ENCODE measurements at places on chromosomes 11 and 22. TPM values are rescaled to one million over a fixed set of nuclear protein-coding genes. Genes with fewer than 3 reads are reported as not detected.

DNA sequence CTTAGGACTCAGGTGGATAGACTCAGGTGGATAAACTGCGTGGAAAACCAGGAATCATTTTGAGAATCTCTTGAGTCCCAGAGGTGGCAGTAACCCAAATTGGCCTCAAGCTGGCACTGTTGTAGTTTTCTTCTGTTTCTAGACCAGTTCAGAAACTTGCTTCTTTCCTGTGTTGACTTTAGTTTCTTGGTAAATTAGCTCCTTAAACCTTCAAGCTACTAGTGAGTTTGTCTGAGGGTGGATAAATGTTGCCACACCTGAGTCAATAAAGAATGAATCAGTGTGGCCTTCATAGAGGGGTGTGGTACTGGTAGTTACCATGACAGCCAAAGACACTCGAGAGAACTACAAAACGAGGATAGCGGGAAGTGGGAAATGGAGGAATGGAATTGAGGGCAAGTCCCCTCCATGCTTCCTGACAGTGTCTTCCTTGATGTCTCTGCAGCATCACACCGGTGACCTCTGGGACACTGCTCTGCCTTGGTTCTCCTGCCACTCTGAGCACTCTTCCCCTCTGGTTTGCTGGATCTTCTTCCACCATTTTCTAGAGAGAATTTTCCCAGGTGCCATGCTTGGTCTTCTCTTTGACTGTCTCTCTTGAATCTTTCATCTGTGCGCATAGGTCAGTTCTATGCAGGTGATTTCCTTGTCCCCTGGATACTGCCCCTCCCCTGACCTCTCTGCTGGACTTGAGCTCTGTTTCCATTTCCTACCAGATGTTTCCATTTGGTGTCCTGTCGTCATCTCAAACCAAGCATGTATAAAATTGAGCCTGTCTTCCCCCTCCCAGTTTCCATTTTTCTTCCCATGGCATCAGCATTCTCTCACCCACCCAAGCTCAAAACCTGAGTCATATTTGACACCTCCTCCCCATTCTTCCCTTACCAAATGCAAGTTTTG lies 7.2 kb downstream of the POLD4 start:
- DNase-seq = peak; percentile 58
- H3K36me3 ChIP-seq = no peaks in the 10 kb centered on the region
- H3K4me1 ChIP-seq = peaks cover 16% of the 10 kb centered on the region
- H3K4me3 ChIP-seq = no peak overlapping the region
- no peaks in the 10 kb centered on the region for H3K27me3 ChIP-seq

DNA sequence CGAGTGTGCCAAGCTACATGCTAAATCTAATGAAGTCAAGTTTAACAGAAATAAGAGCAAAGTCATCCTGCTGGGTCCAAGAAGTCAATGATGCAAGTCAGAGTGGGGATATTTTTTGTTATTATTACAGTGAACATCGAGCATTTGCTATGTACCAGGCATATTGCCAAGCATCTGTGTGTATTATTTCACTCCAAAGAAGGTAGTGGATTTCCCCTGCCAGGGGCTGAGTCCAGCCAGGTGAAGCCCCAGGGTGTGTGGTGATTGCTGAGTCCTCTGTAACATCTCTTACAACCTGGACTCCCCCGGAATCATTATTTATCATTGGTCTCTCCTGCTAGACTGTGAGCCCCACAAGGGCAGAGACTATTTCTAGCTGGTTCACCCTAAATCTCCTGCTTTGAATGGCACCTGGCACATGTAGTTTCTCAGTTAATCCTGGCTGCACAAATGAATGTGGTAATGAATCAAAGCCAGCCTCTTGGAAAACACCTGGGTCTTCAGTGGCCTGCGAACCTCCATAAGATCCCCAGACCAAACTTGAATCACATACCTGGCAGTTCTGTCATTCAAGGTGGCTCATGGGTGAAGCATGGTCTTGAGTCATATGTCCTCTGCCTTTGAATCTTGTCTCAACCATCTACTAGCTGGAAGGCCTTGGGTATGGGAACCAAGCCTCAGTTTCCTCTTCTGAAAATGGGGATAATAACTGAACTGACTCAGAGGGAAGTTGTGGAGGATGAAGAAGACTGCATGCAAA lies 549.2 kb downstream of the MIAT start:
- DNase-seq = peak; percentile 71
- H3K4me1 ChIP-seq = peaks cover 28% of the 10 kb centered on the region
- no peaks in the 10 kb centered on the region for H3K36me3 ChIP-seq

DNA sequence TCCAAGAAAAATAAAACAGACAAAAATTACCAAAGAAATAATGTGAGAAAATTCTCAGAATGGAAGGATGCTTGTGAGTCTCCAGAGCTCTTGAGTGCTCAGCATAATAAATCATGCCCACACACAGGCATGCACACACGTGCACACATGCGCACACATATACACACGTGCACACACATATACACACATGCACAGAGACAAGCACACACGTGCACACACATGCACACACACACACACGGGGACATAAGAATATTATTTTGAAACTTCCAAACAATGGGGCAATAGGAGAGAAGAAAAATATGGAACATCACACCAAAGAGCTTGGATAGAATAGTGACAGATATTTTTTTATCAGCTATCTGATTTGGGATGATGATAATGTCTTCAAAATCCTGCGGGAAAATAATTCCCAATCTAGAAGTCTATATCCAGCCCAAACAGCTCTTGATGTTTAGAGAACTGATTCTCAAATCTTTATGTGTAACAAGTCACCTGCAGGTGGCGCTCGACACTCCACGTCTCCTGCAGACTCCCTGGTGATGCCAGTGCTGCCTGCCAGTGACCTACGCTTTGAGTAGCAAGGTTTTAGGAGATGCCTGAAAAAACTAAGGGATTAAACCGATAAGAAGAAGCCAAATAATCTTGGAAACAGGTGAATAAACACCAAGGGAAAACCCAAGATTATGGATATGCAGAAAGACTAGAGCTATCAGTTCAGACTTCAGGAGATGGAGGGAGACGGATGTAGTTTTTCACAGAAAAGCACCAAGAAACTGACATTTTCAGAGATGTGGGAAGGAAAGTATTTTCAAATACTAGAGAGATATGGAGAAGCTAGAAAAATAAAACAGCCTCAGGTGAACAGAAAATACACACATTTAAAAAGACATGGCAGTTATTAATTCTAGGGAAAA lies 743.6 kb downstream of the ETS1 start:
- DNase-seq = peak; percentile 56
- no peaks in the 10 kb centered on the region for H3K36me3 ChIP-seq
- H3K27me3 ChIP-seq = no peaks in the 10 kb centered on the region
- H3K27ac ChIP-seq = no peak overlapping the region
- H3K4me3 ChIP-seq = no peak overlapping the region
- no peaks in the 10 kb centered on the region for H3K4me1 ChIP-seq

- no peak overlapping the region for H3K27ac ChIP-seq
- no peaks in the 10 kb centered on the region for H3K36me3 ChIP-seq
- H3K4me3 ChIP-seq = no peak overlapping the region
- no peak for DNase-seq
Measured at GRCh38 chr11:105763594-105763993, 153.7 kb downstream of the GRIA4 start.

GRCh38 chr11:117814766-117815261 lies 9.7 kb downstream of the FXYD2 start:
- H3K36me3 ChIP-seq = no peaks in the 10 kb centered on the region
- peaks cover 67% of the 10 kb centered on the region for H3K4me1 ChIP-seq
- no peaks in the 10 kb centered on the region for H3K27me3 ChIP-seq

DNA sequence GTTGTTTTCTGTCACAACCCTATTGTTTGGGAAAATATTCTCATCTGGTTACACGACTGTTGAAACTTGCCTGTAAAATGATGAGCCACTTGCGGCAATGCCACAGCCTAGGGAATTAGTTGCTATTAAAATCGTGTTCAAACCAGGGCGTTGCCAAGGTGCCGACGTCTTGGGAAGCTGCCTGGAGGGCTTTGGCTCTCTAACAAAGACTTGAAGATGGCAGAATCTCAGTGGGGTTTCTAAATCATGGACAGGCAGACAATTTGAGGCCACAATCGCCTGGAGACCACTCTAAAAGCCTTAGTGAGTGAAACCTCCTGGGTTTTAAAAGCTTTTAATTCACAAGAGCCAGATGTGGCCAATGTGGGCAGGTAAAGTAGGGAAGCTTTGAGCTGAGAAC lies 117.2 kb upstream of the BMAL1 start:
- no peak for DNase-seq
- H3K4me3 ChIP-seq = no peak overlapping the region
- no peaks in the 10 kb centered on the region for H3K27me3 ChIP-seq

DNA sequence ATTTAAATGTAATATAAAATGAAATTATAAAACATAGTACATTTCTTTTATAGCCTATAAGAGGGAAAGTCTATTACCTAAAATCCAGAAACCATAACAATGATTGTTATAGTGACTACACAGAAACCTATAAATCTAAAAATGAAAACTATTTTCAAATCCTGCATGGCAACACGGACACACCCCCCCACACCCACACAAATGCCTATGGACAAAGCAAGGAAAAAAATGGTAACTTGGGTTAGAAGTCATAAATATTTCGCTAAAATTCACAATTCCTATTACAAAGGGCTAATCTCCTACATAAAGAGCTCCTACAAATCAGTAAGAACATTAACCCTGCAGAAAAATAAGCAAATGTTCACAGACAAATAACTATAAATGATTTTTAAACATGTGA lies 56.4 kb downstream of the GAB2 start:
- H3K27me3 ChIP-seq = no peaks in the 10 kb centered on the region
- peaks cover 7% of the 10 kb centered on the region for H3K4me1 ChIP-seq
- DNase-seq = no peak
- no peaks in the 10 kb centered on the region for H3K36me3 ChIP-seq
- H3K27ac ChIP-seq = no peak overlapping the region

- H3K4me3 ChIP-seq = no peak overlapping the region
- no peaks in the 10 kb centered on the region for H3K27me3 ChIP-seq
- H3K4me1 ChIP-seq = no peaks in the 10 kb centered on the region
- H3K27ac ChIP-seq = no peak overlapping the region
Measured at GRCh38 chr11:17777738-17778091, 43.1 kb downstream of the KCNC1 start.

GRCh38 chr22:24091551-24092420 lies 80.7 kb downstream of the CABIN1 start:
- peaks cover 63% of the 10 kb centered on the region for H3K36me3 ChIP-seq
- no peak for DNase-seq
- no peaks in the 10 kb centered on the region for H3K27me3 ChIP-seq
- H3K4me3 ChIP-seq = no peak overlapping the region
- H3K4me1 ChIP-seq = no peaks in the 10 kb centered on the region

GRCh38 chr11:29159552-29160465 lies 857.0 kb downstream of the KCNA4 start:
- peak; percentile 46 for DNase-seq
- no peaks in the 10 kb centered on the region for H3K27me3 ChIP-seq
- H3K27ac ChIP-seq = no peak overlapping the region
- H3K36me3 ChIP-seq = no peaks in the 10 kb centered on the region
- no peak overlapping the region for H3K4me3 ChIP-seq

DNA sequence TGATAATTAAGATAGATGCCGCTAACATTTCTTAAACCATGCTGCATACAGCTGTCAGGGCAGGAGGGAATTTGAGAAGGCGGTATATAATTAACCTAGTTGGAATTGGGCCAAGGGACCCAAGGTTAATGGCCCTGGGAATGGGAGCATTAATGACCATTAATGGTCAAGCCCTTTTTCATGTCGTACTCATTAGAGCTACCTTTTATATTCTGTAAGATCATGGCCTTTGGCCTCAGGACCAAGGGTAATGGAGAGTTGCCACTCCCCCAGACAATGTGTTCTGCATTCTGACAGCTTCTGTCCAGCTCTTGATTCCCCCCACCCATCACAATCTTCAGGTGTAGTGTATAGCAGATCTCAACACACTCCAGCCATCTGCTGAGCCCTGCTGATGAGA lies 111.6 kb downstream of the NTM start:
- no peaks in the 10 kb centered on the region for H3K36me3 ChIP-seq
- DNase-seq = no peak
- no peak overlapping the region for H3K27ac ChIP-seq
- no peaks in the 10 kb centered on the region for H3K4me1 ChIP-seq

GRCh38 chr11:65185171-65185570 lies 3.4 kb downstream of the CAPN1 start:
- peaks cover 30% of the 10 kb centered on the region for H3K4me1 ChIP-seq
- H3K4me3 ChIP-seq = no peak overlapping the region
- peaks cover 43% of the 10 kb centered on the region for H3K36me3 ChIP-seq
- H3K27ac ChIP-seq = no peak overlapping the region

GRCh38 chr22:23495614-23496444 lies 84.3 kb downstream of the IGLL1 start:
- no peak overlapping the region for H3K4me3 ChIP-seq
- H3K27ac ChIP-seq = no peak overlapping the region
- no peaks in the 10 kb centered on the region for H3K36me3 ChIP-seq
- H3K27me3 ChIP-seq = no peaks in the 10 kb centered on the region

- no peak for DNase-seq
- peaks cover 8% of the 10 kb centered on the region for H3K36me3 ChIP-seq
- H3K27me3 ChIP-seq = no peaks in the 10 kb centered on the region
- H3K4me3 ChIP-seq = no peak overlapping the region
- no peak overlapping the region for H3K27ac ChIP-seq
Measured at GRCh38 chr22:43183496-43184277, 3.2 kb downstream of the TTLL12 start.

GRCh38 chr11:696955-697491 lies 1.4 kb downstream of the TMEM80 start:
- H3K27ac ChIP-seq = peak overlapping the region; percentile 98
- H3K27me3 ChIP-seq = no peaks in the 10 kb centered on the region
- peaks cover 1% of the 10 kb centered on the region for H3K36me3 ChIP-seq
- no peak overlapping the region for H3K4me3 ChIP-seq
- H3K4me1 ChIP-seq = peaks cover 46% of the 10 kb centered on the region

DNA sequence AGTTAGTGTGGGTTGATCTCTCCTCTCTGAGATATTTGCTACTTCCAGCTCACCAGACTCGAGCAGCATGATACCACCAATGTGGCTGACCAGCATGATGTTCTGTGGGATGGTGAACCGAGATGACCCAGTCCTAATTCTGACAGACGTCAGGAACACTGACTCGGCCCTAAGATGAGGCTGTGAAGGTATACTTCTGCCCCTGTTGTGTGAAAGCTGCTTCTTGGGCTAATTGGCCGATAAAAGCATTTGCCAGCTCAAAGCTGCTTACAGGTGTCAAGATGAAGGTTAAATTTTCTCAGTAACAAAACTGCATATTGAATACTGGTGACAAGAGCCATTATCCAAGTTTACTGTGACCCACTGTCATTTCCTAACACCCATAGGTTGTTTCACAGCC lies 151.4 kb downstream of the BRD1 start:
- H3K27ac ChIP-seq = no peak overlapping the region
- H3K4me1 ChIP-seq = no peaks in the 10 kb centered on the region
- DNase-seq = no peak
- no peak overlapping the region for H3K4me3 ChIP-seq
- no peaks in the 10 kb centered on the region for H3K36me3 ChIP-seq

The OR5B21 gene
- not detected for total RNA-seq

The MUC5AC gene
- not detected for total RNA-seq

All from thyroid gland (tissue), 4 donors.